ENCODE measurements at places on chromosomes 2 and 18.

- DNase-seq: no peak
Observed at GRCh38 chr2:84904151-84904550, 1.3 kb upstream of the TMSB10 start.

GRCh38 chr2:141943918-141944317, 186.9 kb downstream of the LRP1B start:
- DNase-seq: no peak

GRCh38 chr18:50590593-50590992, 30.7 kb downstream of the MAPK4 start:
- no peak for DNase-seq

GRCh38 chr2:153394686-153395085, 83.9 kb downstream of the RPRM start:
- DNase-seq: no peak

DNA sequence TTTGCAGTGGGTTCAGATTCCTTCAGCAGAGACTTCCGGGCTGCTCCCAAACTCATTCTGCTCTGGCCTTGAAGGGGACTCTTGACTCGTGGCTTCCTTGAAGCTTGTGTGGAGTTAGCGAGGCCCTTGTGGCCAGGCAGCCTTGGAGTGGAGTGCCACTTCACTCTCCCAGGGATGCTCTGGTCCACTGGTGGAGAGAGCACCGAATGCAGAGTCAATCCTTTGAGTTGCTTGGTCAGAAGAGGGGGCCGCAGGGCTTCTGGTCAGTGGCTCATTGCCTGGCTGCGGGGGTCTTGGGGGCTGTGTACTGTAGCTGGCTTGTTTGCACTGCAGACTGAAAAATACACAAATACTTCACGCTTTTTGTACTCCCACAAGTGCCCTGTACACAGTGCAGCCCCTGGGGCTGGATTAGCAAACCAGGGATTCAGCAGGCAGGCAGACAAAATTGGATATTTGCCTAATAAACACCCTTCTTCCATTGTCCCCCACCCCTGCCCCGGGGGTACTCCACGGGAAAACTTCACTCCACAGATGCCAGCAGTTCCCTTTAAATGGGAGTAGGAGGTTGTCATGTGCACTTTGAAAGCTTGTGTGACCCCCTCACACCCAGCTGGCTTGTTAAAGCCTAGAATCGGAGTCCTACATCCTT, 3.2 kb downstream of the GLI2 start:
- no peak for DNase-seq

GRCh38 chr2:101478181-101479001, 3.5 kb upstream of the RFX8 start:
- no peak for DNase-seq

- no peak for DNase-seq
Observed at GRCh38 chr18:23494992-23495391, 8.3 kb upstream of the RMC1 start.

- DNase-seq: no peak
Observed at GRCh38 chr2:132726155-132726554, 56.1 kb upstream of the LYPD1 start.

DNA sequence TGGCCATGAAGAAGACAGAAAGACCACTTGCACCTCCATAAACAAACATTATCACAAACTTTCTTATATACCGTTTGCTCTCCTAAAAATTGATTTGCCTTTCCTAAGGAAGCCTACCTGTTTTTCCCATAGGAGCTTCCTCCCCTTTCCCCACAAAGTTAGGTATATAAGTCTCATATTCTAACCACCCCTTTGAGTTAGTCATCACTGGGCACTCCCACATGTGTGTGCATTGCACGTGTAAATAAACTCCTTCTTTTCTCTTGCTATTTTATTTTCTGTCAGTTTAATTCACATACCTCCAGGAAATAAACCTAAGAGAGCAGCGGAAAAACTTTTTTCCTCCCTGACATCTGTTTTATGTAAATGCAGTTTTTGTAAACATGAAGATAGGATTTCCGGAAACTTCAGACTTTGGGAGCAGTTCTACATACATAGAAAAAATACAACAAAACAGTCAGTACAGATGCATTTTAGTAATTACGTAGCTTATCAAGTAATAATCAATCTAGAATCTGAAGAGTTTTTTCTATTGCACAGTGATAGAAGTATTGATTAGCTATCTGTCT, 46.6 kb downstream of the PLCL1 start:
- no peak for DNase-seq

DNA sequence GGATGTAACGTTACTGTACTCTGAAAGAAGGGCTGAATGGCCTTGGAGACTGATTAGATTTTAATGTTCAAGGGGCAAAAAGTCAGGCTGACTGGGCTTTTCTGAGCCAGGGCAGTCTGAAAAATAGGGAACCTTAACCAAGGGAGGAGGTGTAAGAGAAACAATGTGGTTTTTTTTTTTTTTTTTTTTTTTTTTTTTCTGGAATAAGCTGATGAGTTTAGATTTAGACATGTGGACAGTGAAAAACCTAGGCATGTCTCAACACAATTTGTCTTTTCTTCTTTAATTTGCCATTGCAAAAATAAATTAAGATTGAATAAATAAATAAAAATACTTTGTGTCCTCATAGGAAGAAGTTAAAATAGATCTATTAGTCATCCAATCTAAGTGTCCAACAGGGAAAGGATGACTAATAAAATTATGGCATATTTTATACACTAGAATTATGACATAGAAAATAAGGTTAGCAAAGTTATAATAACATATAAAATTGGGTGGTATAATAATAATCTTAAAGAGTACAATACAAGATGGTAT, 237.6 kb upstream of the TRIB2 start:
- no peak for DNase-seq

DNA sequence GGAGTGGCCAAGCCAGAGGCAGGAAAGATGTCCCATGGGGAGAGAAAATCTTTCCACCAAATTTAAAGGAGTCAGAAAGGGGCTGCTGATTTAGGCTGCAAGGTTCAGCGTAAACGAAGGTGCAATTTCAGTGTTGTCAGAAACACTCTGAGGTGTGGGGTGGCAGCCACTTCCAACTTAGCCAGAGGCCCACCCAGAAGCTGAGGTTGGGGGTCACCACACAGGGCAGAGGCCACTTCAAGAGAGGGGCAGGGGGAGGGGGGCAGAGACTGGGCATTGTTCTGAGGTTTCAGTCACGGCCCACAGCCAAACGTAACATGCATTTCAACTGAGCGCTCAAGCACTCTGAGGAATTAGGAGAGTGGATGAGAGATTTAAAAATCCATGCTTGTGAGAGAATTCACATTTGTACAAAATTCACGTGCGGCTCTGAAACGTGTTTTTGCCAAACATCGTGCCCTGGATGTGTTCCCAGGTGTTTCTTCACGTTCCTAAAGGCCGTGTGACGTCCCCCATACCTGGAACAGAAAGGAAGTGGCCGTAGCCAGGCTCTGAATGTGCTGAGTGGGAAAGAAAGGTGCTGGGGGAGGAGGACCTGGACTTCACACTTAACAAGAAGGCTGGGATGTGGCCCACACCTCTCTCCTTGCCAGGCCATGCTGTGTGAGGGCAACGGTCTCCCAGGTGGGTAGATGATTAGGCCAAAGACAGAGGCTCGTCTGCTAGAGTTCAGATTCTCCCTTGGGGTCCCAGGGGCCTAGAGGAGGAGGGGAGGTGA, 19.5 kb upstream of the BOK start:
- no peak for DNase-seq

GRCh38 chr2:30620102-30620501, 173.1 kb downstream of the LCLAT1 start:
- no peak for DNase-seq
